Retina (tissue), 1 donor: ENCODE measurements at places on chromosomes 7 and 10.
A peak's percentile ranks its signal among the peaks of the same experiment; 100 is the strongest.

- no peak for DNase-seq
These were observed 54.3 kb upstream of the SGCE start for GRCh38 chr7:94710256-94710655.

- peak; percentile 64 for DNase-seq
These were observed 9.2 kb upstream of the GSAP start for GRCh38 chr7:77425101-77426051.

DNA sequence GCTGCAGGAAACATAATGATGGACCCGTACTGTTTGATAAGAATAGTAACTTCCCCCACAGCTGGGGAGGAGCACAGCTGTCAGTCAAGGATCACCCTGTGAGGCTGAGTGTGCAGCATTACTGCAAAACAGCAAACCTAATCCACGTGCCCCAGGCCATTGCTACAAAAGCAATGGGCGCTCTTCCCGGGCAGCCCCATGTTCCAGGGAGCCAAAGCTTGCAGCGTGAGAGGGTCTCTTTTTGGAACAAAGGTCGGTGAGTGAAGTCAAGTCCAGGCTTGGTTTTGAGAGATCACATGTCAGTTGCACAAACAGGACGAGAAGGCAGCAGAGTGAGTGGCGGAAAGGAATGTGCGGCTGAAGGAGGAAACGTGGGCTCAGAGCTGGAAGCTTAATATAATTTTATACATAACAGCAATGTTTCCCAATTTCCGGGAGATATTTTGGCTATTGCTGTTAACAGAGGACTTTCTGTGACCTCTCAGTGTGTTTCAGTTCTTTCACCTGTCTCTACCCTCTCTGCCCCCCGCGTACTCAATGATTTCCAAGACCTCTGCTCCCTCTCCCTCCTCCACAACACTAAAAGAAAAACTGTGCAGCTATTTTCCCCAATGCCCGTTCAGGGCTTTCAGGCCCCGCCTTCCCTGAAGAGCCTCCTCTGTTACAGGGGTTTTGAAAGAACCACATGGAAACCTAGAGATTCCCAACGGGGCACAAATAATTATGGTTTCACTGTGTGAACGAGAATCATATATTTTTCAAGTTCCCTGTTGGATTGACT, 128.9 kb downstream of the MTPAP start:
- DNase-seq: peak; percentile 48

- DNase-seq: peak; percentile 33
These were observed 31.1 kb upstream of the TOMM7 start for GRCh38 chr7:22853674-22854157.

- DNase-seq: peak; percentile 33
These were observed 46.7 kb upstream of the PLCE1 start for GRCh38 chr10:93947055-93947454.

GRCh38 chr10:128095753-128096469, 30.3 kb downstream of the MKI67 start:
- DNase-seq: no peak

- no peak for DNase-seq
These were observed 12.6 kb upstream of the CNOT4 start for GRCh38 chr7:135522509-135522908.

GRCh38 chr10:60189861-60190475, 199.7 kb downstream of the ANK3 start:
- DNase-seq: no peak

GRCh38 chr7:75966190-75966961, 28.0 kb downstream of the TMEM120A start:
- DNase-seq: no peak

- DNase-seq: no peak
These were observed 3.9 kb upstream of the COL17A1 start for GRCh38 chr10:104089621-104090020.

GRCh38 chr7:48213226-48213625, 42.0 kb downstream of the ABCA13 start:
- DNase-seq: no peak

- DNase-seq: no peak
These were observed 1007.6 kb downstream of the ANKRD7 start for GRCh38 chr7:119232091-119232490.

DNA sequence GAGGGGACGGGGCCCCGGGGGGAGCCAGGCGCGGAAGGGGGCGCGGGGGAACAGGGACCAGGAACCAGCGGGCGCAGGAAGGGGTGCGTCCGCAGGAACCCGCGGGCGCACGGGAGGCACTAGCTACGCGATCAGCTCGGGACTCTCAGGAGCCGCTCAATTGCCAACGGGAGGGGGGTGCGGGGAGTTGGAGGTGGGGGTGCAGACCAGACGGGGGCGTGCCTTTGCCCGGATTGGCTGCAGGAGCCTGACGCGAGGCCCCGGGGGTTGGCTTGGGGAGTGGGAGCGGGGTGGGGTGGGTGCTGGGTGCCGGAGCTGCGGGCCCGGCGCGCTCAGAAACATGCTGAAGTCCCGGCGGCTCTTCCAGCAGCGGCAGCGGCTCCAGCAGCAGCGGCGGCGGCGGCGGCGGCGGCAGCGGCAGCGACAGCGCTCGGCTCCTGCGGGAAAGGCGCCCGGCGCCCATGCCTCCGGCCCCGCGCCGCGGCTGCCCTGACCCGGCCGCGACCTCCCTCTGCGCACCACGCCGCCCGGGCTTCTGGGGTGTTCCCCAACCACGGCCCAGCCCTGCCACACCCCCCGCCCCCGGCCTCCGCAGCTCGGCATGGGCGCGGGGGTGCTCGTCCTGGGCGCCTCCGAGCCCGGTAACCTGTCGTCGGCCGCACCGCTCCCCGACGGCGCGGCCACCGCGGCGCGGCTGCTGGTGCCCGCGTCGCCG, at the start of gene ADRB1:
TSS of gene ADRB1 (plus strand) at position 335 of the 715 bp plus-strand sequence. CDS start at position 602, 267 bp downstream.
- DNase-seq: peak; percentile 42

DNA sequence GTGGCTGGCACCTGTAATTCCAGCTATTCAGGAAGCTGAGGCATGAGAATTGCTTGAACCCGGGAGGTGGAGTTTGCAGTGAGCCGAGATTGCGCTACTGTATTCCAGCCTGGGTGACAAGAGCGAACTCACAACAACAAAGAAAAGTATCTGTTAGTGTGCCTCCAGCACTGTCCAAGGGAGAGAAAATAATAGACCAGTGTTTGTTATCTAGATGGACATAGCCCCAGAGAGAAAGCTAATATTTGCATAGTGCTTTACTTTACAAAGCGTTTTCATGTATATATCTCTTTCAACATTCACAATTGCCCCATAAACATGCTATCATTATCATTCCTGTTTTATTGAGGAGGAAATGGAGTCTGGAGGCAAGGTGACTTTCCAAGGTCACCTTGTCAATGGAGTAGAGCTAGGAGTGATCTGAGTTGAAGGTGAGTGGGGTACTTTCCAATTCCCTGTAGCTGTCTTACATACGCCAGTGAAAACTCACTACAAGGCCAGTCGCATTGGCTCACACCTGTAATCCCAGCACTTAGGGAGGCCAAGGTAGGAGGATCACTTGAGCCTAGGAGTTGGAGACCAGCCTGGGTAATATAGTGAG, 49.7 kb upstream of the KIF5B start:
- DNase-seq: no peak

GRCh38 chr10:130751851-130752250, 559.7 kb downstream of the TCERG1L start:
- no peak for DNase-seq

DNA sequence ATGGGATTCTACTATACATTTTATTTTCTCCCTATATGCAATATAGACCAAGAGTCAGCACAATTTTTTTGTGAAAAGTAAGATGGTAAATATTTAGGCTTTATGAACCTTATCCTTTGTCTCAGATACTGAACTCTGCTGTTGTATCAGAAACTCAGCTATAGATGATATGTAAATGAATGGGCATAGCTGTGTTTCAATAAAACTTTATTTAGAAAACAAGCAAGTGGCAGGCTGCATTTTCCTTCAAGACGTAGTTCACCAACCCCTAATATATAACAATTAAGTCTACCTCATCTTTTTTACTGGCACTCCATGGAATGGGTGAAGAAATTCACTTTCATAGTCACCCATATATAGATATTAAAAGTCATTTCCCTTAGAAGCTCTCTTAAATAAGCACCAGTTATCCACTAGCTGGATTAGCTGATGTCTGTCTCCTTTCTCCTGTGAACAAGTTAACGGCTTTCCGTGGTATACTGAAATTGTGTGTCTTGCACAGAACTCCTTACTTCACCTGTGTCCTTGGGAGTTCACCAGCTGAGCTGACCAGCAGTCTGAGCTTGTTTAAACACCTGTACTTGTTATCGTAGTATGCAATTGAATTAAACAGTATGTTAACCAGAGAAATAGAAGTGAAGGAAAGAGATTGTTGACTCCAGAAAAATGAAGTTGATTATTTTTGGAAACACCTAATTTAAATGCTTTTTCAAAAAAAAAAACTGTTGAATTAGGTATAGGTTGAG, 770.6 kb downstream of the KCNMA1 start:
- no peak for DNase-seq

GRCh38 chr7:29196191-29196590, 1.6 kb downstream of the CHN2 start:
- no peak for DNase-seq

DNA sequence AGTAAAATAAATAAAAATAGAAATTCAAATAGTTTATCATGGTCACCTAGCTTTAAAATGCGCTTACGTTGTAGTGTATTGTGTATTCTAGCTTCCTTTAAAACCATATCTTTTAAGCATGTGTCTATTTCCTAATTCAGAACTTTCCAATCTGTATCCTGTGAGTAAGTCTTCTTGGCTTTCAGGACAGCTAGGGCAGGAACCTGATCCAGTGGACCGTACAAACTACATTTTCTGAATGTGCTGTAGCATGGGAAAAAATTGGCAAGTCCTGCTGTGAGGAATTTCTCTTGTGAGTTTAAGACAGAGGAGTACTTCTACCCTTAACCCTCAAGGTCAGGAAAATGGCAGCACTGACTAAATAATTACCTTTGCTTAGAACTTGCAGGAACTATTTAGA, 12.1 kb downstream of the OPN1SW start:
- DNase-seq: no peak

DNA sequence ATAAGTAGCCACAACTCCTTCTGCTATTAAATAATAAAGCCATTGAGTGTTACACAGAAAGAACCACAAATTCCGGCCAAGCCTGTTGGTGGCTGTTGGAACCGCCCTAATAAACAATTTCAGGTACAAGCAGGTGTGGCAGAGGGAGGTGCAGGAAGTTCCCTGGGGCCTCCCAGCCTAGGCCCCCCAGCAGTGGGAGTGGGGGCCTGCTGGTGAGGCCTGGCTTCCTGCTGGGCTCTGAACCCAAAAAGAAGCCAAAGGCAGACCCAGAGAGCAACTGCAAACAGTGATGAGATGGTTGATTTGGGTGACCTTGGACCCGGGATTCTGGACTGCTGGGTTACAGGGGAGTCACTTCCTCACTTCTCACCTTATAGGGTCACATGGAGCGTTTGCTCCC, 21.0 kb upstream of the LMTK2 start:
- no peak for DNase-seq

GRCh38 chr7:141301544-141301943, 227.7 kb downstream of the TMEM178B start:
- no peak for DNase-seq

GRCh38 chr7:122637784-122638183, 61.1 kb downstream of the RNF133 start:
- DNase-seq: no peak

- DNase-seq: no peak
These were observed 215.1 kb upstream of the ADARB2 start for GRCh38 chr10:1952126-1953095.
